ENCODE measurements at places on chromosomes 5 and 9. TPM values are rescaled to one million over a fixed set of nuclear protein-coding genes. Genes with fewer than 3 reads are reported as not detected.
A peak's percentile ranks its signal among the peaks of the same experiment; 100 is the strongest.

The ZSWIM6 gene
- total RNA-seq: 13.0 TPM

The MARCOL gene
- total RNA-seq: not detected

DNA sequence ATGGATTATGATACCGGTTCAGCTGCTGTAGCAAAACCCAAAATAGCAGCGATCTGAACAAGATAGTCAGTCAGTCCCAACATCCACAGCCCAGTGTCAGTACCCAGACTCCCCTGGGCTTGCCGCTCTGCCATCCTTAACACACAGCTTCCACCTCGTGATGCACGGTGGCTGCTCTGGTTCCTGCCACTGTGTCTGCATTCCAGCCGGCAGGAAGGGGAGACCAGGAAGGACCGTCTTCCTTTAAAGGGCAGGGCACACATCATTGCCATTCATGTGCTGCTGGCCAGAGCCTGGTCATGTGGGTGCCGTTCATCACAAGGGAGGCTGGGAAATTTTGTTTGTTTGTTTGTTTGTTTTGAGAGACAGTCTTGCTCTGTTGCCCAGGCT lies 131.0 kb upstream of the IER5L start:
- H3K36me3 ChIP-seq: no peaks in the 10 kb centered on the region
- H3K4me1 ChIP-seq: no peaks in the 10 kb centered on the region
- no peak overlapping the region for H3K4me3 ChIP-seq
- no peak overlapping the region for H3K27ac ChIP-seq
- H3K27me3 ChIP-seq: no peaks in the 10 kb centered on the region

- H3K4me3 ChIP-seq: no peak overlapping the region
- H3K27ac ChIP-seq: no peak overlapping the region
- H3K36me3 ChIP-seq: no peaks in the 10 kb centered on the region
- H3K4me1 ChIP-seq: no peaks in the 10 kb centered on the region
Measured at GRCh38 chr5:127153521-127153920, 80.2 kb upstream of the C5orf63 start.

DNA sequence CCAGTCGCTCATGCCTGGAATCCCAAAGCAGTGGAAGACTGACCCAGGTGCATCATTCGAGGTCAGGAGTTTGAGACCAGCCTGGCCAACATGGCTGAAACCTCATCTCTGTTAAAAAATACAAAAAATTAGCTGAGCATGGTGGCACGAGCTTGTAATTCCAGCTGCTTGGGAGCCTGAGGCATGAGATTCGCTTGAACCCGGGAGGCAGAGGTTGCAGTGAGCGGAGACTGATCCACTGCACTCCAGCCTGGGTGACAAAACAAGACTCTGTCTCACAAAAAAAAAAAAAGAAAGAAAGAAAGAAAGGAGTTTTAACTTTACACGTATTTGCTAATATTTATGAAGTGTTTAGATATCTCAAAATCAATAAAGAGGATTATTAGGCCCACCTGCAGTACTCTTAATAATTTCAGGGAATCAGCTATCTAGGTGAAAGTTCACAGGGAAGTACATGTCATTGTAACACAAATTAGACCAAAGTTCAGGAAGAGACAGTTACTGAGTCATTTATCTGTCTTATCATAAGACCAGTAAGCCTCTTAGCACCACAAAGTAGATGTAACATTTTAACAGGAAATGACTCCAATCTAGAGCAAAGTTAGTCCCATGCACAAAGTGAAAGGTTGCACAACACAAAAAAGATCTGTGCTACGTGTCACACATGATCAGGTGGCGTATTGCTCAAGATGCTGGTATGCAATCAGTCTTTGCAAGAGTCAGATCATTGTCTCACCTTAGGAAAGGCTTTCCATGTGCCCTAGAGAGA lies 34.1 kb upstream of the PLIN2 start:
- no peaks in the 10 kb centered on the region for H3K36me3 ChIP-seq
- DNase-seq: peak; percentile 89
- no peak overlapping the region for H3K4me3 ChIP-seq
- H3K27me3 ChIP-seq: no peaks in the 10 kb centered on the region

DNA sequence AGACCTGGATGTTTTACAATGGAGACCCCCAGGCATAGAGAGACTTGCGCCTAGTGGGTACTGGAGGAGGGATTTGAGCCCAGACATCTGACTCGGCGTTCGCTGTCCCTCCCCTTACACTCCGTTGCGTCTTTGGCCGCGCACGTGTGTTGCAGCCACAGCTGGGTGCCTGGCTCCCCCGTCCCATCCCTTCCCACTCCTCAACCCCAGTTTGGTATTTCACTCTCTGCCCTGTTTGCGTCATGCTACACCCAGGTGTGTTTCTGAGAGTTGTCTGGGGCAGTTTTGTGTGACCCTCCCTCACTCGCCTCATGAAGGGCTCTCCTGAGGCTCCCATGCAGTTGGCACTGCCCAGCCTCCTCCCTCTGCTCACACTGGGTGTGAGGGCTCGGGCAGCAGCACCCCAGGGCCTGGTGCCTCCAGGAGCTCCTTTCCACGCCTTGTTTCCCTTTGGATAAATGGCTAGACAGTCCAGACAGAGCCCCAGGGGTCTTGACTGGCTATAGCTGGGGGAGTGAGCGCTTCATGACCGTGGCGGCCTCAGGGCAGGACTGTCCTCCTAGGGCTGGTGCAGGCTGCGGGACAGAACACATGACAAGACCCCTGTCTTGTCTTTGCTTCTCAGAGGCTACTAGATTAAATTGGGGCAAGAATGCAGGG lies 13.6 kb downstream of the TCF7 start:
- H3K4me3 ChIP-seq: no peak overlapping the region
- DNase-seq: no peak
- H3K36me3 ChIP-seq: no peaks in the 10 kb centered on the region
- H3K27me3 ChIP-seq: no peaks in the 10 kb centered on the region
- peaks cover 17% of the 10 kb centered on the region for H3K4me1 ChIP-seq
- no peak overlapping the region for H3K27ac ChIP-seq
